RPMI8226 (cell line): ENCODE measurements at places on chromosomes 12 and 14.

- peak; percentile 45 for DNase-seq
Measured at GRCh38 chr14:20477211-20477876, 8.1 kb downstream of the PNP start.

GRCh38 chr14:74610866-74611649 lies 979 bp downstream of the LTBP2 start:
- no peak for DNase-seq

DNA sequence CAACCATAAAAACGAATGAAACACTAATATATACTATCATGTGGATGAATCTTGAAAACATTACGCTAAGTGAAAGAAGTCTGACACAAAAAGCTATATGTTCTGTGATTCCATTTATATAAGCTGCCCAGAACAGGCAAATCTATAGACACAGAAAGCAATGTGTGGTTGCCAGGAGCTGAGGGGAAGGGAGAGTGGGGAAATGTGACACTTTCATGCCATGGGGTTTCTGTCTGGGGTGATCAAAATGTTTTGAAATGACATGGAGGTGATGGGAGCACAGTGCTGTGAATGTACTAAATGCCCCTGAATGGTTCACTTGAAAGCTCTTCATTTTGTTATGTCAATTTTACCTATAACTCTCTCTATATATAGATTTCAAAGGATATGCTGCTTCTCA lies 30.1 kb downstream of the ATG14 start:
- no peak for DNase-seq

DNA sequence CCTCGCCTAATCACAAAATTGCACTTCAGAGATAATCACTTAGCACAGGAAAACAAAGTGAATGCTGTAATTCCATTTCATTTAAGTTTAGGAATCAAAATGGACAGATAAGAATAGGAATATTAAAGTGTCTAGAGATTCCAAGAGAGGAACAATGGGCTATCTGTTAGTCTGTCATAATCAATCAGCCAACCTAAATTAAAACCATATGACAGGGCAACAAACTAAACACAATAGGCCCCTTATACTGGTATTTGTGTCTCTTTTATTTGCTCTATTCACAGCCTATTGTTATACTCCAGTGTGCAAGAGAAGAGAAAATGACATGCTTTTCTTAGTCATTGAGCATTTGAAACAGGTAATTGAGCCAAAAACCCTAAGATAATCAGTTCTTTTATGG lies 259.4 kb downstream of the PRKD1 start:
- DNase-seq = no peak

DNA sequence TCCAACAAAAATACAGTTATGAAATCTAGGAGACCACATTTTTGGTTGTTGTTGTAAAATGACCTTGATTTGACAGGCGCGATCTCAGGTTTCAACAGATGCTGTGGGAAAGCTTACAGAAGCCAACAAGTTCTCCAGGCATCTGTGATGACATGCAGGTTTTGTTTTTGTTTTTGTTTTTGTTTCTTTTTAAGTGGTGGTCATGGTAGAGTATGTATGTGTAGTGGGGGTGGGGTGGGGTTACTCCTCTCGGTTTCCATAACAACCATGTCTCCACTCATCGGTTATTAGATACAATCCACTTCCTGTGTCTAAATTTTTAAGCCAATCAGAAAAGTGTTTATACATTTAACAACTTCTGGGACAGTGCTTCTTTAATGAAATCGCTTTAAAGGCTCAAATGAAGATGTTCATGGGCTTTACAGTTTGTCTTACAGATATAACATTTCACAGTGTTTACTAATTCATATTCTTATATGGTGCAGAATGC lies 199.9 kb upstream of the FOXN3 start:
- DNase-seq = peak; percentile 24

DNA sequence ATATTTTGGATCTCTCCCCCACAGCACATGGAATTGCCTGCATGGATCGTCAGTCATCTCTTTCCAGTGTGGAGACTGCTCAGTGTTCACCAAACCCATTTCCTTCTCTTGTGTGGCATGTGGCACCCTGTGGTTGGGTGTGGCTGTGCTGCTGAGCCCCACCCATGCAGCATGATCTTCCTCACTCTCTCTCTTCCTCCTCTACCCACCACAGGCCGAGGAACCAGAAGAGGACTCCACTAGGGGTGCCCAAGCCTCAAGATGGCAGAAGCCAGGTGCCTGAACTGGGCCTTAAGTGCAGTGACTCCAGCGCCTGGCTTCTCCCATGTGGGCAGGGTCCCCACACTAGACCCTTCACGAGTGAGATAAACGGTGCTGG lies 66.8 kb upstream of the GPR68 start:
- DNase-seq = no peak

GRCh38 chr14:102507857-102508312 lies 1.7 kb downstream of the ANKRD9 start:
- no peak for DNase-seq

- no peak for DNase-seq
Measured at GRCh38 chr14:23115918-23116317, 3.1 kb downstream of the CEBPE start.

GRCh38 chr14:99015833-99016232 lies 256.2 kb downstream of the BCL11B start:
- DNase-seq = no peak

- peak; percentile 21 for DNase-seq
Measured at GRCh38 chr12:26791301-26791791, 41.6 kb downstream of the ITPR2 start.

DNA sequence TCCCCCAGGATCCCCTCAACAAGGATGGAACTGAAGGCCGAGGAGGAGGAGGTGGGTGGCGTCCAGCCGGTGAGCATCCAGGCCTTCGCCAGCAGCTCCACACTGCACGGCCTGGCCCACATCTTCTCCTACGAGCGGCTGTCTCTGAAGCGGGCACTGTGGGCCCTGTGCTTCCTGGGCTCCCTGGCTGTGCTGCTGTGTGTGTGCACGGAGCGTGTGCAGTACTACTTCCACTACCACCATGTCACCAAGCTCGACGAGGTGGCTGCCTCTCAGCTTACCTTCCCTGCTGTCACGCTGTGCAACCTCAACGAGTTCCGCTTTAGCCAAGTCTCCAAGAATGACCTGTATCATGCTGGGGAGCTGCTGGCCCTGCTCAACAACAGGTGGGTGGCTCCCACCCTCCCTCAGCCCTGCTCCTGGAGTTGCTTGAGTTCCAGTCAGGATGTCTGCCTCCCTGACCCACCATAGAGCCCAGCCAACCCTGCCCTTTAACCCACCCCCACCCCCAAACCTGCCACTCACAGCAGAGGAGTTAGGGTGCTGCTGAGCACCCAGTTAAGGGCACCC lies 1.4 kb downstream of the ASIC1 start:
- no peak for DNase-seq

GRCh38 chr14:49114161-49114893 lies 471.9 kb downstream of the RPS29 start:
- DNase-seq = no peak

- no peak for DNase-seq
Measured at GRCh38 chr12:29883525-29883924, 99.8 kb upstream of the TMTC1 start.

GRCh38 chr14:44279357-44279756 lies 227.7 kb downstream of the FSCB start:
- no peak for DNase-seq

- no peak for DNase-seq
Measured at GRCh38 chr12:72368719-72369422, 96.7 kb downstream of the TRHDE start.

GRCh38 chr12:128268379-128268995 lies 1.5 kb downstream of the TMEM132C start:
- DNase-seq = no peak

DNA sequence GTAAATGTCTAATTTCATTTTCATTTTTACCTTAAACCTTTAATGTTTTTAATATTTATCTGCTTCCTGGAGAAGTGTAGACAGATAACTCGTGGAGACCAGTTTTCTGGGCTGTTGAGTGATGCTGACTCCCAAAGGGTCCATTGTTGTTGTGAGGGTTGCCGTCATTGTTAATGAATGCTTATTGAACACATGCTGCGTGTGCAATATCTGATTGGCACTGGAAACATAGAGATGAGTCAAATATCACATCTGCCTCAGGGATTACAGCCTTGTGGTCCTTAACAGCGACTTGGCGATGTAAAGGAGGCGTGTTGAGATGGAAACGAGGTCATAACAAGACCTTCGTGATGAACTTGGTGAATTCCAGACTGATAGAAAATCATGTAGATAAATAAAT lies 85.9 kb downstream of the FBXW8 start:
- DNase-seq = no peak

DNA sequence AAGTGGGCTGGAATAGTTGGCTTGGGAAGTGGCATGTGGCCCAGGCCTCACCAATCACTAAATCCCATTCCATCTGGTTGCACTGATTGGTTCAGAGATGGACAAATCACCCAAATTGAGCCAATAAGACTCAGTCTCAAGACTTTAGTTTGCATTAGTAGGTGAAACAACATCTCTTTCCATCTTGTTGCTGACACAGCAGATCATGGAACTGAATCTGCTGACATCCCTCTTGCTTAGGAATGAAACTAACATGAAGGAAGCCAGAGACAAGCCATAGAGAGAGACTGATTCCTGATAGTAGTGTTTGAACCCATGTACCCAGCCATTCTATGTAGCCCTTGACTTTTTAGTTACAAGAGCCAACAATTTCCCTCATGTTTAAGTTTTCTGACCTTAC lies 307.0 kb downstream of the GLT1D1 start:
- DNase-seq = no peak

DNA sequence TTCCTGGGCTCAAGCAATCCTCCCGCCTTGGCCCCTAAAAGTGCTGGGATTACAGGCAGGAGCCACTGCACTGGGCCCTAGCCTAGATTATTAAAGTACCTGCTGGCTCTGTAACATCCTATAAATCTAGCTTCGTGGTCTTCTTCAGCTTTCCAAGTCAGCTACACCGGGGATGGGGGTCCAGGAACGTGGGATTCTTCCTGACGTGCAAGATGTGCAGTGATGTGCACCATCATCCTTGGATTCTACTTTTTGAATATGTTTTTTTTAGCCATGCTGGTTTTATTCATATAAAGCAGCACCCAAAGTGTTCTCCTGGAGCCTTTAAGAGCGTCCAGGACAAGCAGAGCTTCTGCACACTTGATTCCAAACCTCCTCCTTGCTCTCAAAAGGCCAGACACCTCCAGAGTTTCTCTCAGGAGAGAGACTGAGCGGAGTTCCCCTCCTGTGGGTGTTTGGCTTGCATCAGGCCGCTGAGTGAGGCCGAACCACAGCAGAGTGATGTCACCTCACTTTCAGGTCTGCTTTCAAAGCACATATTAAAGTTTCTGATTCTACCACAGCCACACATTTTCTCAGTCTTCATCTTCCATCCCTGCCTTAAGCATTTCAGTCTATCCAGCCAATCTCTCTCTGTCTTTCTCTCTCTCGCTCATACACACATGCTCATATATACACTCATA lies 33.4 kb downstream of the VCPKMT start:
- DNase-seq = peak; percentile 47

- no peak for DNase-seq
Measured at GRCh38 chr14:26499546-26499945, 98.3 kb downstream of the NOVA1 start.

DNA sequence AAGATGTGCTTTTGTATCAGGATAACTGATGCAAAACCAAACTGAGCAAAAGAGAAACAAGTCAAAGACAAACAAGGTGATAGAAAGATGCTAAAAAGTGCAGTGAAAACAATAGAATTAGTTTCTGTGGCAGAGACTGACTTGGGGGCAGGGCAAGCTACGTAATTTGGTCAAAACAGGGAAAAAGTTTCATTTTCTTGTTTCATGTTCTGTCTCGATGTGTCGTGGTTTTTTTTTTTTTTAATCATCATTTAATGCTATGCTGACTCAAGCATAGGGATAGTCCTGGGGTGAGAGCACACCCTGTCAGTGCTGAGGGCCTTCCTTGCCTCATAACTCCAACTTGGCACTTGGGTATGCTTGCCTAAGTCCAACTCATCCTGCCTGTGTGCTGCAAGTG lies 144.1 kb upstream of the PTPRQ start:
- DNase-seq = peak; percentile 69

DNA sequence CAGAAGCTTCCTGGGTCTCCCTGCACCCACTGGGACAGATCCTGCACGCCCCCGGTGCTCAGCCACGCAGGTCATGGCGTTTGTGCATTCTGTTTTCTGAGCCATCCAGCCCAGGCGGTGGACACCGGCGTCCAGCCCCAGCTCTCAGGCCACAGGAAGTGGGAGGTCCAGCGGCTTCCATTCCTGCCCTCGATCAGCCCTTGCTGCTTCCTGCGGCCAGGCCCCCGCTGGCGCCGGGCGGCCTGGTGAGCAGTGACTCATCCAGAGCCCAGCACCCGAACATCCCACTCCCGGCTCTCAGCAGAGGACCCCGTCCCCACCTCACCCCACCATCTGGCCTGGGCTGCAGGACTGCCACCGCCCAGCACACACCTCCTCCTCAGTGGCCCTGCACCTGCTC lies 18.0 kb upstream of the NUDT14 start:
- no peak for DNase-seq

GRCh38 chr14:75301666-75302325 lies 23.2 kb downstream of the FOS start:
- DNase-seq = no peak

GRCh38 chr14:85214471-85214870 lies 315.5 kb upstream of the FLRT2 start:
- no peak for DNase-seq

DNA sequence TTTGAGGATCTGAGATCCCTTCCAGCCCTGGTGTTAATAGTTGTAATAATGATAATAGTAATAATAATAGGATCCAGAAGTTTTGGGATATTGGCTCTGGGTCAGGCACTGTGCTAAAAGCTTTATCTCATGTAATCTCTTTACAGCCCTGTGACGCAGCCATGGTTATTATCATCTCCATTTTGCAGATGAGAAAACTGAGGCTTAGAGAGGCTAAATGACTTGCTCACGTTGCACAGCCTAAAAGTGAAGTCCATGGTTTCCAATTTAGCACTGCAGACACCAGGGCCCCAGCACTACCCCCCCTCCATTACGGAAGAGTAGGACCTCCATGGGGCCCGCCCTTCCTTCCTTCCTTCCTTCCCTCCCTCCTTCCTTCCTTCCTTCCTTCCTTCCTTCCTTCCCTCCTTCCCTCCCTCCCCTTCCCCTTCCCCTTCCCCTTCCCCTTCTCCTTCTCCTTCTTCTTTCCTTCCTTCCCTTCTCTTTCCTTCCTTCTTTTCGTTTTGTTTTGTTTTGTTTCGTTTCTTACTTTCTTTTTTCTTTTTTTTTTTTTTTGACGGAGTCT lies 14.9 kb upstream of the COX6A1 start:
- DNase-seq = no peak

DNA sequence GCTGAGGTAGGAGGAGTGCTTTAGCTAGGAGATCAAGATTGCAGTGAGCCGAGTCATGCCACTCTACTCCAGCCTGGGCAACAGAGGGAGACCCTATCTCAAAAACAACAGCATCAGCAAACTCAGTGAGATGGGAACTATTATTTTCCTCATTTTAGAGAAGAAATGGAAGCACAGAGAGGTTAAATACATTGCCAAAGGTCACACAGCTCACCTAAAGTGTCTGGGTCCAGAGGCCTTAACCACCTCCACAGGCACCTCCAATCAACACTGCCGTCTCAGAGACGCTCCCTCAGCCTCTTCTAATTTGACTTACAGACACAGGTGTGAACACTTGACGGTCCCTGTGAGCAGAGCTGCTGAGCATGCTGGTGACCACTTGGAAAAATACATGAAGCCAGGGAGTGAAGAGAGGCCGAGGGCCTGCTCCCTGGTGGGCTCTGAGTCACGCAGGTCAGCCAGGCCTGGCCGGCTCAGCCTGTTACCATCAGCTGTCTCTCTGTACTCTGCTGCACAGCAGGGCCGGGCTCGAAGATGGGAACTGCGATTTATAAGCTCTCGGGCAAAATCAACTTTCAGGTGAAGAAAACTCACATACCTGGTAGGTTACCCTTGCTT lies 77.5 kb upstream of the RASSF3 start:
- no peak for DNase-seq
